ENCODE measurements at places on chromosomes 12 and 14.

GRCh38 chr12:128611736-128612135 lies 212.0 kb downstream of the SLC15A4 start:
- DNase-seq, result no peak

GRCh38 chr14:22332686-22333421 lies 256.2 kb downstream of the DAD1 start:
- no peak for DNase-seq

DNA sequence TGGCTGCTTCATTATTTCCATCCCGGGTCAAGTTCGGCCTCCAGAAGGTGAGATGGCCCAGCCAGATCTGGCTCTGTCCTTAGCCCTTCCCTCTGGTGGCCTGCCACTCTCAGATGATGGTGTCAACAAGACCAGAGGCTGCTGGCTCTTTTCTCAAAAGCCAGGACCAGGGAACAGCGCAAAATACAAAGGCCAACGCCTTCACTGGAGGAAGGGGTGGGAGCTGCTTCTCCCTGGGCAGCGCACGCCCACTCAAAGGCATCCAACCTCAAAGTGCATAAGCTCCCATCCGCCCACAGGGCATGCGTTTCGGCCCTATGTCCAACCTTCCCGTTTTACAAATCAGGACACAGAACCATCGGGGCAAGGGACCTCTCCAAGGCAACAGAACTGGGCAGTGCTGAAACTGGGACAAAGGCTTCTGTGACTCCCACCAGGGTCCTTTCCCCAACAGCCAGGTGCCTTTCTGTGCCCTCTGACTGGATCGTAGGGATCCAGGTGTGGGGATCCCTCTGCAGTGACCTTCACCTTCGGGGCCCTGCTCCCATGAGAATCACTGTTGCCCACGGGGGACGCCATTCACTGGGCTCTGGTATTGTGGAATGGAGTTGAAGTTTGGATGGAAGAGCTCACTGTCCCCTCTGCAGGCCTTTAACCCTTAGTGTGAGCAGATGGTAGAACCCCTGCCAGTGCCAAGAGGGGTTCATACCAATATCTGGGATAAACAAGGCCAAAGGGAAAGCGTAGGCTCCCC lies 76.8 kb downstream of the NINJ2 start:
- peak; percentile 14 for DNase-seq

DNA sequence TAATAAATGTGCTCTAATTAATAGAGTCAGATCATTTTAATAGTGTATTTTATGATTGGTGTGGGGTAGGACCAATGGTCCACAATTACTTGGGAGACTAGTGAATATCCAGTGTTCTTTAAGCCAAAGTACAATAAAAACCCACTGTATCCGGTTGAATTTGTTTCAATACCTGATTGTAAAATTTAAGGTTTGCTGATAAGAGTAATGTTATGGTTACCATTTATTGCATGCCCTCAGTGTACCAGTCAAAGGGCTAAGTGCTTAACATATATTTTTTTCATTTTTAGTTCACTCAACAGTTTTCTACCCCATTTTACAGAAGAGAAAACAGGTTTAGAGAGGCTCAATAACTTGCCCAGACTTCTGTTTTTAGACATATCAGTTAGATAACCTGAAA lies 97.9 kb upstream of the ATF1 start:
- DNase-seq, result no peak

All from Right ventricle myocardium superior (tissue), 1 donor.